Stimulated activated memory B cell treated with anti-CD40 and anti-IgM and Interleukin-4, amounts not matched to agents 10 μg/mL and 1 μg/mL and 100 μg/mL, for 72 hours (primary cell): ENCODE measurements at places on chromosomes 6 and 20.
A peak's percentile ranks its signal among the peaks of the same experiment; 100 is the strongest.

- peak; percentile 74 for ATAC-seq
These were observed 459.8 kb upstream of the RUNX2 start for GRCh38 chr6:44868335-44868668.

DNA sequence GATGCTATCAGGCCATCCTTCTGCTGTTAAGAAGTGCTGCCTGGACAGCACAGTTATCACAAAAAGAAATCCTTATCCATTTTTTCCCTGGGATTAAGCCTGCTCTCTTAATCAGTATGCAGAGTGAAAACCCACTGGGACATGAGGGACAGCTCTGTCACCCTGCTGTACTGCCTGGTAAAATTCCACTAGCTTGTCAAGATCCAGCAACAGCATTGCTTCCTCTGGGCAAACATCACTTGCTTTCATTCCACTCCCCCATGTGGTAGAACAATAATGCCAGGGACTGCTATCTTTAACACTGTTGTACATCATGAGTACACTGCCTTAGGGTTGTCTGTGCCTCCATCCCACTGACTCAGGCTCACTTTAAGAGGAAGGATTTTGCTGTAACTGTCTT, 331.3 kb downstream of the KIF16B start:
- peak; percentile 67 for ATAC-seq

- ATAC-seq = no peak
These were observed 18.0 kb upstream of the NAA20 start for GRCh38 chr20:19998990-19999705.

DNA sequence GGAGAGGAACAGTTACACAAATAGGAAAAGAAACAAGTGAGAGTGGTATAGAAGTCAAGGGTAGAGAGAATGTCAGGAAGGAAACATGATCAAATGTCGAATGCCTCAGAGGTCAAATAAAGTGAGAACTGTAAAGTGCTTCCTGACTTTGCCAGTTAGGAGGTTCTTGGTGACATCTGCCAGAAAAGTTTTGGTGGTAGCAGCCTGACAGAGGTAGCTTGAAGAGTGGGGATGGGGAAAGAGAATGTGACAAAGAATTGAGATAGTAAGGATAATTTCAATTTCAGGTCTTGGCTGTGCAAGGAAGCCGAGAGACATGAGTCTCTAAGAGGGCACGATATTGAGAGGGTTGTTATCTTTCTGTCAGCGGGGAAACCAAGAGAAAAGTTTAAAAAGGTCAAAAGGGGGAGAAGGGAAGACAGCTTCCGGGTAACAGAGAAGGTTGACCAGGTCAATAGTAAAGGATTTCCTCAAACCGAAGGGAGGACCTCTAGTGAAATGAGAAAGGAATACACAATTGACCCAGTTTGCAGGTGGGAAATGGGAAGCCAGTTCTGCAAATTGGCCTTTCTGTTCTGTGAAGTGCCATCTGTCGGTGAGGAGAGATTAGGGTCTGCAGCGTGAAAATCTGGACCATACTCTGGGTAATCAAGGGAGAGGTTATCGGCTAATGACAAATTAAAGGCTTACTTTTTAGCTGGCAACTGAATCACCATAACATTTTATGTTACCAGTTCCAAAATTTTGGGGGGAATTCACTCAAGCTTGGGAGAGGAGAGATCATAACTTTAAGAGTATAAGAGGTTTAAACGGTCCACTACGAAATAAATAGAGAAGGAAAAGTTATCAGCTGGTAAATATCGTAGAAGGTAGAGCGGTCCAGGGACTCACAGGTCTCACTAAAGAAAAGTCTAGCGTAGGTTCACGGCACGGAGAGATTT, 973 bp upstream of the BRD2 start:
- ATAC-seq = no peak

GRCh38 chr6:7542874-7543624, 1.6 kb downstream of the DSP start:
- ATAC-seq = no peak

GRCh38 chr6:12039540-12040459, 27.7 kb downstream of the HIVEP1 start:
- ATAC-seq = no peak

GRCh38 chr20:58420798-58421496, 31.9 kb downstream of the VAPB start:
- no peak for ATAC-seq

DNA sequence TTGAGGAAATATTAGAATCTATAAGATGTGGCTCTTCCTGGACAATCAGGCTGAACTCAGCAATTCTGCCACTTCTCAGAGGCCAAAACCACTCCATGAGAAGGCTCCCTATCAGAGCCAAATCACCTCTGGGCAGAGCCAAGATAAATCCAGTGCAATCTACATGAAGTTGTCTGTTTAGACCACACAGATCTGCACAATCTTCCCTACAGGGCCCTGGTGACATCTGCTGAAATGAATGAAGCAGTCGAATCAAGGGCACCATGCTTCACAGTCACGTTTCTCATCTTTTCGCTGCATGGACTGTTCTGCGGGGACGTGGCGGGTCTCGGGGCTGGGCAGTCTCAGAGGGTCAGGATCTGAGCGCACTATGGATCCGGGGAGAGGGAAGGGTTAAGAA, 60.1 kb upstream of the CD93 start:
- ATAC-seq = no peak

- no peak for ATAC-seq
These were observed 23.5 kb downstream of the USP49 start for GRCh38 chr6:41871691-41872090.

DNA sequence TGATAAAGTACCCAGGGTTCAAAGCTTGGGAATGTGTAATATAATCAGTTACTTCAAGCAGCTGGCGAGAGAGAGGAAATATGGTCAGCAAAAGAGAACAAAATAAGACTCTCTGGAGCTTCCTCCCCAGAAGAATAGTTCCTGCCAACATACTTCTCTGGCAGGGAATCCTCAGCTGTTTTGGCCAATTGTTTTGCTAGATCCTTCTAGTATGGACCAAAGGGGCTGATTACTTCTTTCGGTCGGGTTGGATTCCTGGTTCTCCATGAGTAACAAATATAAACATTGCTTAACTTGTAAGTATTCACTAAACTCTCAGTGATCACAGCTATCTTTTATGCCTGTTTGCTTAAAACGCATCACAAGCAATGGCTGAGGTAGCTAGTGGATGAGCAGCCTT, 31.4 kb upstream of the FBXO9 start:
- no peak for ATAC-seq

DNA sequence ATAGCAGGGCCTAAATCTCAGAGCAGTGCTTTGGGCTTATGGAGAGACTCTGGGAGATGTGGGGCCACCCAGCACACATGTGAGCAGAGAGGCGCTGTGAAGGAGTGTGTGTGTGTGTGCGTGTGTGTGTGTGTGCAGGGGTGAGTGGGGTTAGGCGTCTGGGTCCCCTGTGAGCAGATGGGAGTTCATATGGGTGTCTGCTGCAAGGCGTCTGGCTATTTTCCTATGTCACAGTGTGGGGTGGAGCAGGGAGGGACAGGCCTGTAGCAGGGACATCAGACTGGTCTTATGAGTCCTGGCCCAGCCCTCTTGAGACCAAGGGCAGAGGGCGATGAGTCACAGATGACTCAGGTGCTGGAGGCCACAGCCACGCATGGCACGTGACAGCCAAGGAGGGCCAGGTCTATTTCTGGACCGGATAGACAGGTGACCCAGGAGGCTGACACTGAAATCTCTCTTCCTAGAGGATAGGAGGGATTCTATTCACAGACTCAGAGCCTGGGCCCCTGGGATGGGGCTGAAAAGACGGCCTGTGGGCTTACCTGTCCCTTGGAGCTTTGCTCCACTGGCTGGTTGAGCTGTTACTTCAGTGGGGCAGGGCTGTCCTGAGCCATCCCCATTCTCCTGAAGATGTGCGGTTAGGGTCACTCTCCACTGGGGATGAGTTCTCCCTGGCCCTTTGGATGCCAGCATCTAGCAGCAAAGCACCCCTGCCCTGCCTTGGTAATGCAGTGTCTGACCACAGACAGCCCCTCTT, 28.9 kb downstream of the VEGFA start:
- peak; percentile 59 for ATAC-seq

GRCh38 chr20:38607351-38607750, 5.7 kb downstream of the ARHGAP40 start:
- ATAC-seq = no peak

DNA sequence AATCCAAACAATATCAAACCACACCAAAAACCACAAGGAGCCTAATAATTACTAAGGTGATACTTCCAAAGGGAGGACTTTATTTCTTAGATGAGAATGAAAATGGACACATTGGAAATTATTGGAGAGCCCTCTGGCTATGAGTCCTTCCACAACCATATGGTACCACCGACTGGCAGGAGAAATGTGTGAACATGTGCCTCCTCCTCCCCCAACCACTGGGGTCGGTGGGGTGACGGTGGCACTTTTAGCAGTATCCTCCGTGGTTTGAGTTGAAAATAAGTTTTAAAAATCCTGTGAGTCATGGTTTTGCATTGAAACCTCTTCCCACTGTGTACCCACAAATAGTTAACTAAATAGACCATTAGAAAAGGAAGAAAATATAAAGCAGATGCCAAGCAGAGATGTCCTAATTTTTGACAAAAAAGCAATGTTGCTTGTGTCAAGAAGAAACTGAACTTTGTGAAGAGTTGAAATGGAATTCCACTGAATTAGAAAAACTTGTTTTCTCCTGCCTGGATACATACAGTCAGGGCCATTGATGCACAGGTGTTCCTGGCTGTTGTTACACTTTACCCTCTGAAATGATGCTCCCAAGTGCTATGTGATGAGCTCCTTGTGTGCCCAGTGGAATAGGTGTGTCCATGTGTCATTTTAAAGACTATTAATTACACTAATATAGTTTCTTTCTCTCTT, 3.2 kb downstream of the EDN1 start:
- no peak for ATAC-seq

GRCh38 chr20:6074145-6074561, 20.3 kb upstream of the LRRN4 start:
- peak; percentile 37 for ATAC-seq

DNA sequence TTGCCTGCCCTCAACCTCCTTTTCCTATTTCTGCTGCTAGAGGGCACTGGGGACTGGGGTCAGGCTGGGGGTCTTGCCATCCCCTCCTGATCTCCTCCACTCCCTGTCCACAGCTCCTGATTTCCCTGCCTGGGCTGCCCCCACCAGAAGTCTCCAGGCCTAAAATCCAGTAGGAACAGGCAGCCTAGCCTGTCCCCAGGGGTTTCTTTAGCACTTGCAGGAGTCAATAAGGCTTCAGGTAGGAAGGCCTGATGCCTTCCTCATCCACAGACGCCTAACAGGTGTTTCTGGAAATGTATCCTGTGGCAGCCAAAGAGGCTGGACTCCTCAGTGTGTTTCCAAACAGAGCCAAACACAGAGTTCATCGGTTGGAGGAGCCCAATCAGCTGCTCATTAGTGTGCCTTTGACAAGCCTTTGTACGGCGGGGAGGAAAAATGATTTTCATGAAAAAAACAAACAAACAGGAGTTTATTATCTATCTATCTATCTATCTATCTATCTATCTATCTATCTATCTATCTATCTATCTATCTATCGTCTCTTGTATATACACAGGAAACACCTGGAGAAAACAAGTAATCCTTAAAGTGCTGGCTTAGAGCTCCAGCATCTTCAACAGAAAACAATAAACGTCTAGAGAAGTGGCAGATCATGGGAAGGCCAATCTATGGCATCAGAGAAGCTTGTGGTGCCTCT, 3.7 kb upstream of the RAET1E start:
- no peak for ATAC-seq

- ATAC-seq = no peak
These were observed 191.8 kb upstream of the RREB1 start for GRCh38 chr6:6915813-6916547.

GRCh38 chr20:58611236-58612030, 39.6 kb upstream of the STX16 start:
- ATAC-seq = no peak

- no peak for ATAC-seq
These were observed 512.6 kb upstream of the SLC35B3 start for GRCh38 chr6:8947900-8948299.

- peak; percentile 62 for ATAC-seq
These were observed 744.3 kb upstream of the DEFB115 start for GRCh38 chr20:30513050-30513628.

- no peak for ATAC-seq
These were observed 148.8 kb upstream of the RPS6KA2 start for GRCh38 chr6:166775923-166776220.

DNA sequence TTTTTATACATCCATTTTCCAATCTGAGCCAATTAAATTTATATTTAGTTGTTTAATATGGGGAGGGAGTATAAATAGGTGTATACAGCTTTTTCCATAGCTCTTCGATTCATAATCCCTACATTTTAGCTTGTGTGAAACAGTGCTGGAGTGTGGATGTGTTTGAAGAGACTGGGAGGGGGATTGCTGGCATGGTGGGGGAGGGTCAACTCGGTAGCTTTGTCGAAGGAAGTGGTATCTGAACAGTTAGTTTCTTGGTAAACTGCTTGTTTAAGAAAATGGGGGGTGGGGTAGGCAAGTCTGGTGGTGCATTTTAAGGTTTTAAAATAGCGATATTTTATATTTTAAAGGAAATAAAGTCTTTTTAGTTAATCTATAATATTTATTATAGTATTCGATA, 1.4 kb upstream of the LIN28B start:
- no peak for ATAC-seq

DNA sequence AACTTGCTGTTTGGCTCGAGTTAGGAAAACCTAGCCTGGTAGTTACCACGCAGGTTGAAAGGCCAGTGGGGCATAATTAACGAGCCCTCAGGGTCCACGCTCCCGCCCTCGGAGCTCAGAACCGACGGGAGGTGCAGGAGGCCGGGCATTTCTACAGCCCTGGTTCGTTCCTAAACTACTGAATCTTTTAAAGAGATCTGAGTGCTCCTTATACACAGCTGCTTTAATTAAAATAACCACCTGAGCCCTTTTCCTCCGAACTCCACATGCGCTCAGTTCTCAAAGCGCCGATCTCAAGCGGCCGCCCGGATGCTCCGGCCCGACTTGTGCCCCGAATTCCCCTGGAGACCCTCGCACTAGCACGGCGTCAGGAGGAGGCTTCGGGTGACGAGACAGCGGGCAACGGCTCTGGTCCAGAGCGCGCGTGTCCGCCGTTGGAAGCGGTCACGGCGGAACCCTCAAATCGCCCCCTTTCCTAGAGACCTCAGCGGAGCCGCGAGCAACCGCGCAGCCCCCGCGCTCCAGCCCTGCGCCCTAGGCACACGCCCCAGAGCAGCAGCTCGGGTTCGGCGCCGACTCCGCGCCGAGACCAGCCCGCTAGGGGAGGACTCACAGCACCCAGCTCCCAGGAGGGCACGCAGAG, 397 bp downstream of the WDR27 start:
- peak; percentile 1 for ATAC-seq
